ENCODE measurements at places on chromosomes 6 and 20.

DNA sequence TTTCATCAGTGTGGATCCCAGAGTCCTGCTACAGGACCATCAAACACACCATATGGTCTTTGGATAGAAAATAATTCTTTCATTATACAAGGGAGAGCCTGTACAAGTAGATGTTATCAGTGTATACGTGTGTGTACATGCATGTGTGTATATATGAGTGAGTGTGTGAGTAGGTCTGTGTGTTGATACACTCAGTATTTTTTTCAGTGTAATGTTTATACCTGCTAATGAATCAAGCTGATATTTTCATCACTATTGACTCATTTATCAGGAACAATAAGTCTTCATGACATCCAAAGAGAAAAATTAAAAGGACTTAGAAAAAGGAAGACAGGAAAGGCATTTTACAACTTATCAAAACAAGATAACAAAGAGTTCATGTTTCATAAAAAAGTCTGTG lies 66.5 kb downstream of the EPM2A start:
- DNase-seq: no peak

DNA sequence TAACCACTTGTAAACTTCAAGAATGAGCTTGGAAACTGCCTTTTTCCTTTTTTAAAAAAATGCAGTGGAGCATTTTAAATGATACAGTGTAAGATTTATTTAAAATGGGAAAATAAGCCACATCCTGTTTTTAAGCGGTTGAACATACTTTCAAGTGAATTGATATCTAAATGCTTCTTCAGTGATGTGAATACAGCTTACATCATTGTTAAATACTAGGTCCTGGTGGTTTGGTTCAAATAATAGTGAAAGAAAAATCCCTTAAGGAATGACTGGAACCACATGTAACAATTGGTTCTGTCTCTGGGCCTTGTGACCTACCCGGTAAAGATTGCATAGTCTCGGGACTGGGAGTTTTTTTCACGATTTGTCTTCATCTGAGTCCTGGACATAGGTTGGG lies 44.2 kb downstream of the BMP6 start:
- no peak for DNase-seq

DNA sequence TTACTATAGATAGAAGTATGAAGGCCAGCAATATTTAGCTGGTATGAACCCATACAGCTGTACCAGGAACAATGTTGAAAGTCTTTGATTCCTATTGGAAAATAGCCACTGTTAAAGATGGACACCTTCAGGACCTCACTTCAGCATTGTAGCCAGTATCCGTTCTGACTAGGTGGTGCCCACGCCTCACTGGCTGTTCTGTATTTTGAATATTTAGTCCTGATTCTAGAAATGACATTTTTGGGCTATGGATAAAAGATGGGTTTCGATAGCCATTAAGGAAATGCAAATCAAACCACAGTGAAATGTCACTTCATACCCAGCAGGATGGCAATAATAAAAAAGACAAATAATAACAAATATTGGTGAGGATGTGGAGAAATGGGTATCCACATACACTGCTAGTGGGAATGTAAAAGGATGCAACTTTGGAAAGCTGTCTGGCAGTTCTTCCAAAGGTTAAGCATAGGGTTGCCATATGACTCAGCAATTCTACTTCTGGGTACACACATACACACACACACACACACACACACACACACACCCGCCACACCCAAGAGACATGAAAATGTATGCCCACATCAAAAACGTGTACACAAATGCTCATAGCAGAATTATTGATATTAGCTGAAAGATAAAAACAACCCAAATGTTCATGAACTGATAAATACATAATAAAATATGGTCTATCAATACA lies 56.8 kb downstream of the UTRN start:
- DNase-seq: no peak

DNA sequence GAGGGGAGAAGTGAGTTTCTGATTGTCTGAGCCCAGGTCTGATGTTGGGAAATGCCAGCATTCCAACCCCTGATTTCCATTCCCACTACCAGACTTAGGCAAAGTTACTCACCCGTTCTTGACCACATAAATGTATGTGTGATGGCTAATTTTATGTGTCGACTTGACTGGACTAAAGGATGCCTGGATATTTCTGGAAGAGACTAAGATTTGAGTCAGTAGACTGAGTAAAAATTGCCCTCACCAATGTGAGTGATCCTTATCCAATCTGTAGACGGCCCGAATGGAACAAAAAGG lies 95.8 kb upstream of the TAB2 start:
- DNase-seq: no peak

- no peak for DNase-seq
Observed at GRCh38 chr20:45905505-45906079, 6.4 kb downstream of the PLTP start.

DNA sequence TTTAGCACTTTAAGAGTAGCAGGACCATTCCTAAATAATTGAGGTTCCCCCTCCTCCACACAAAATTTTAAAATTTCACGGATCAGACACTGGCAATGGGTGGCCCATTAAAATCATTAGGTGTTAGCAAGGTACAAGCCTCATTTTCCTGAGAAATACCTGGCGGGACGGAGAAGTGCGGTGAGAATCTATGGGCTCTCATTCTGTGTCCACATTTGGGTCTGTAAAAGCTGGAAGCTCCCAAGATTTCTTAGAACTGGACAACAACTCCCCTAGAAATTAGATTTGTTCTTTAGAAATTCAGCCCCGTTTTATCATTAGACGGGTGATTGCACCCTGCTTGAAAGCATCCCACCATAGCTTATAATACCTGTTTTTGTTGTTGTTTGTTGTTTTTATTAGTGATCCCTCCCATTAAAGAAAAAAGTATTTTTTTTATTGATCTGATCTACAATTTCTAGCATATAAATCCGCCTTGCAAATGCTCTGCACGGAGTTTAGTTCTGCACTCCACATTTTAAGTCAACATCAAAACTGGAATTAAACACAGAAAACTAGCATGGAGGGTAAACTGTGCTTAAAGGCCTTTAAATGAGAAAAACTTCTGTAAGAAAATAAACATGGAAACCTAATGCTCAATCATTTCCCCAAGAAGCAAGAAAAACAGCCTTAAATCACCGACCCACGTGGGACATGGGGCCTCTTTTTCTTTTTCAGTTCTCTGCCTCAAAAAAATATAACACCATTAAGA lies 5.7 kb downstream of the SIM1 start:
- no peak for DNase-seq

GRCh38 chr6:137824896-137825295 lies 42.2 kb upstream of the TNFAIP3 start:
- no peak for DNase-seq

DNA sequence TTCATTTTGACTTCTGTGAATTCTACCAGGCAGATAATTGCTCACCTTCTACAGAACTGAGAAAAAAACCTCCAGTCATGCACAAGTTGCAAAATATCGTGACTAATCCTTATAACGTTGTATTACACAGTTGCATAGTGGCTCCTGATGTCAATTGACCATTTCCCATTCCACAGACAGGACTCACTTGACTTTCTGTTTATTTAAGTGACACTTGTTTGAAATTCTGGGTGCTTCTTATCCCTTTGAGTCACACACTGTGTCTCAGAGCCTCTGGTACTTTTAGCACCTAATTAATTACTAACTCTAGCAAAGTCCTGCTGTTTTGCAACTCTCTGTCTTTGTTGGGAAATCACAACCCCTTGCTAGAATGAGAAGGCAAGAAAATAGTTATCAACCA lies 16.2 kb upstream of the RSPO3 start:
- DNase-seq: no peak

- DNase-seq: peak; percentile 29
Observed at GRCh38 chr6:117449549-117450439, 24.1 kb upstream of the ROS1 start.

GRCh38 chr6:130962966-130963365 lies 100.1 kb downstream of the EPB41L2 start:
- DNase-seq: no peak

- no peak for DNase-seq
Observed at GRCh38 chr6:51463321-51463720, 624.1 kb downstream of the PKHD1 start.

- DNase-seq: no peak
Observed at GRCh38 chr6:131125431-131125830, 9.8 kb upstream of the AKAP7 start.

DNA sequence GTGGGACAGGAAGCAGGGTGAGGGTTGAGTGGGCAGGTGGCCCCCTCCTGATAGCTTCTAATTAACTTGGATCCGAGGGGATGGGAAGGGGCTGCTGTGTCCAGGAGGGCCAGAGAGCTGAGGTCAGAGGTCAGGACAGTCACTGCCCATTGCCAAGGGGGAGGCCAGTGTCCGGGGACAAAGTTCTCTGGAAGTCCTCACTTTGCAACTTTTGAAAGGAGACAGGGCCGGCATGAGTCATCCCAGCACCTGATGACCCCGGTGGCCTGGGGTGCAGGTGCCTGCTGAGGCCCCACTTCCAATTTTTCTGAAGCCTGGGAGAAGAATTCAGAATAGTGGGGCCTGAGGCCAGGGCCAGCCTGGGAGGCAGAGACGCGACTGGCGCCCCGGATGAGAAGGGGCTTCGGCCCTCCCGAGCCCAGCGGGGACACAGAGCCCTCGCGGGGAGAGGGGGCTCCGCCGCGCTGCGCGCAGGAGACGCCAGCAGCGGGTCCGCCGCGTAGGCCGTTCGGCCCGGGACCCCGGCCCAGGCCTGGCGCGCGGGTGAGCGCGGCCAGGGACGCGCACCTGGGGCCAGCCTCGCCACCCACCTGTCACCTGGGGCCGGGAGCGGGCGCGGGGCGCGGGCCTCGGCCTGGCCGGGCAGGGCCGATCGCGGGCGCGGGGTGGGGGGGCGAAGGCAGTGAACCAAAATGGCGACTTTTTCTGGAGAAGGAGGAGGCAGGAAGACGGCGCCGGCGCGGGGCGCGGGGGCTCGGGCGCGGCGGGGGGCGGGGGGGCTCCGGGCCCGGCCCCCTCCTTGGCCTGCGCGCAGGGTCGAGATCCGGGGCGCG lies 586 bp downstream of the ZNF512B start:
- no peak for DNase-seq

DNA sequence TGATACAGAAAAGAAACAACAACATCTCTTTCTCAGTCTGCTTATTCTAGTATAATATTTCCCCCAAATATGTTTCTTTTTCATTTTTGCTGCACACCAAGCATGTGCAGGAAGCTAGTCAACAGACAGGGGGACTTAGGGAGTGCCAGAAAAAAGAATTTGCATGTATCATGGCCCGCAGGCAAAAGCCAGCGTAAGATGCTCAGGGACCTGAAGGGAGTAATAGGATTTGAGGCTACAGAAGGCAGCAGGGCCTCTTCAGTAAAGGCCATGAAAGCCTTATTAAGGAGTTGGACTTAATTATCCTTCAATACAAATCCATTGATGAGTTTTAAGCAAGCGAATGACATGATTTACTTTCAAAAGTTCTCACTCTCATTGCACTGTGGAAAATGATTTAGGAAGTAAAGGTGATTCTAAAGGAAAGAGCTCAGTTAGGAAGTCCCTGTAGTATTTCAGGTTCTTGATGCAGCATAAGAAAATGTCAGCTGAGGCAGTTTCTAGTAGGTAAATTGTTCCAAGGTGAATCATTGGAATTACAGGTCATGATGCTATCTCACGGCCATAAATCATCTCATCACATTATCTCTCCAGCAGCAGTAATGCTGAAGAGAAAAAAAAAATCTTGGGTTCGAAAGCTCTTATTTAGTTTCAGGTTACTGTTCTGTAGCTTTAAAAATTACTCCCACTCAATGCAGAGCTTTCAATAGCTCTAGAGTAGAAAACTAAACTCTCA lies 94.8 kb downstream of the PTCHD4 start:
- no peak for DNase-seq

GRCh38 chr6:6801635-6802218 lies 213.2 kb downstream of the LY86 start:
- no peak for DNase-seq

GRCh38 chr6:151175662-151176445 lies 63.9 kb upstream of the AKAP12 start:
- DNase-seq: no peak

- DNase-seq: no peak
Observed at GRCh38 chr20:56627122-56628014, 1.7 kb upstream of the TFAP2C start.

DNA sequence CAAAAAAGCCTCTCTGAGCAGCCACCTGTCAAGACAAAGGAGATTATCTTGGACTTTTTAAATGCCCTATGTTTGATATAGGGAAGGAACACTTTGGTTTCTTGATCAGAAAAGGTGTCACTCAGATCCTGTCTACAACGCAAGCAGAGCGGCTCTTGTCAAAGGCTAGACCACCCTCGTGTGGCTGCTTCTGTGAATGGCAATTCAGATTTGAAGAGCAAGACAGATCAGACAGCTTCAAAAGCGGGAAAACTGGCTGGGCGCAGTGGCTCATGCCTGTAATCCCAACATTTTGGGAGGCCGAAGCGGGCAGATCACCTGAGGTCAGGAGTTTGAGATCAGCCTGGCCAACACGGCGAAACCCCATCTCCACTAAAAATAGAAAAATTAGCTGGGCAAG lies 10.1 kb upstream of the NXT1 start:
- no peak for DNase-seq

DNA sequence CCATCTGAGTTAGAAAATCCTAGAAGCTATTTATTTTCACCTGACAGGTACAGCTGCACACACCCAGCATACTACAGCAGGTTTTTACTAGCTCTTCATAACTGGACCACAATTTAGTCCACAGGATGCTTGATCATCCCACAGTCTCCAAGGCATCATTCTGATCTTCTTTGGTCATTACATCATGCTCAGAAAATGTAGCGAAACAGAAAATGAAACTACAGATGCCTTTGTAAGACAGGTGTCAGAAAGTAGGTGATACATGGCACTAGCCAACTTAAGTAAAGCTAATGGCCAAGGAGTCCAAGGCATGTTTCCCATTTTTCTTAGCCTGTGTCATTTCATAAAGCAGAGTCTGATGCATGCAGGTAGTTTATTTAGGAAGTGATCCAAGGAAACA lies 102.3 kb downstream of the HTR1B start:
- no peak for DNase-seq

- no peak for DNase-seq
Observed at GRCh38 chr20:16018881-16019280, 554.4 kb downstream of the KIF16B start.

DNA sequence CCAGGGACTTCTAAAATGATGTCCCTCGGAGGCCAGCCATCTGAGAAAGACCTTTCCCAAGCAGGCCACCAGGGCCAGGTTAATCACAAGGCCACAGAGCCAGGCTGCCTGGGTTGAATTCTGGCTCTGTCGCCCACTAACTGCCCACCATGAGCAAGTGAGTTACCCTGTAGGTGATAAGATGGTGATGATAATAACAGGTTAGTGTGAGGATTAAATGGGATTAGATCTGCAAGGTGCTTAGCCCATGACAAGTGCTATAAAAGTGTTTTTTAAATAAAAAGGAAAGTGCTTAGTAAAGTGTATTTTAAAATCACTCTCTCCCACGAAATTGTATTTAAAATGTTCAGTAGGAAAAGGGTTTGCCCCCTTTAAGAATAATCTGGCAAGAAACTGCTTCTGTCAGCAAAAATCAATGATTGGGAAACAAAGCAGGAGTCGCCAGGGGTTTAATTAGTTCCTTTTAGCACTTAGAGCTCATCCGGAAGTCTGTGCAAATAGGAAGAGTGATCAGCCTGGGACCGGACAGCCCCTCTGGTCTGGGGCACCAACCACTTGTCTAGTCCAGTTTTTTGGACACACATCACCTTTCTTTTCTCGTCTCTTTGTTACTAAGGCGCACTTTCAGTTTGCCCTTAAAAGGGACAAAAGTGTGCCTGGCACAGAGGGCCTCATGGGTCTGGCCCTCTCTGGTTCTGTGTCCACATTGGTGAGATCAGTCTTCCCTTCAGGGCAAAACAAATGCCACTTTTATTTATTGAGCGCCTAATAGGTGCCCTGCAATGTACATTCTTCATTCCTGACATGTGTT lies 150.4 kb downstream of the GRM4 start:
- DNase-seq: no peak

GRCh38 chr6:12238219-12238618 lies 51.9 kb upstream of the EDN1 start:
- no peak for DNase-seq
